RCC 7860 (cell line): ENCODE measurements at places on chromosomes 1 and 21.

DNA sequence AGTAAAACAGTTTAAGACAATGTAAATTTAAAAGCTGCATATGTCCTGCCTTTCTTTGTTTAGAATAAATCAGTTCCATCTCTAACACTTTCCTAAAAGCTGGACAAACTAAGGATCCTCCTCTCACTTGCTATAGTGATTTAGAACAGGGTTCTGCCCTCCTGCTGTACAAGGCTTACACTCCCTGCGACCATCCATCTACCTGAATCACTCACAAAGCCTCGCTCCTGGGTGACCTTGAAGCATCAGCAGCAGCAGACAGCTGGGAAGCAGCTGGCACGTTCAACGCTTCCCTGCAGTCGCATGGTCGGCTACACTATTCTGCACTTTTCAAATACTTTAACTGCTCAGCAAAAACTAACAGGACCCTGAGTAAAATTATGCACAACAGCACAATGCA is 128.0 kb downstream of the NTPCR start:
- DNase-seq = no peak

DNA sequence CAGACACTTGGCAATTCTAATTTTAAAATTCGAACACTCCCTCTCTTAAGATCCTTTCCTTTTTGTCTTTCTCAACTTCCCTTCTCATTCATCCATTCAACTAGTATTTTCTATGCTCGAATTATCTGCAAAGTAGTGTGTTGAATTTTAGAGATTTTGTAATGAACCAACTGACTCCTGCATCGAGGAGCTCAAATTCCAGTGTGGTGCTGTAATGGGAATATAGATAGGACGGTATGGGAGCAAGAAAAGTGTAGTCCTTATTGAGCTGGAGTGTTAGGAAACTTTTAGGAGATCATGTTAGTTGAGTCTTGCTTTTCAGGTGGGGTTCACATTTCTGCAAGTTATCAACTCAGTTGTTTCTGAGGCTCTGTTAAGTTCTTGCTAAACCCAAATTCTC is 897.5 kb downstream of the TTLL7 start:
- DNase-seq = no peak

GRCh38 chr1:223887747-223888418 is 42.1 kb upstream of the TP53BP2 start:
- peak; percentile 100 for DNase-seq

DNA sequence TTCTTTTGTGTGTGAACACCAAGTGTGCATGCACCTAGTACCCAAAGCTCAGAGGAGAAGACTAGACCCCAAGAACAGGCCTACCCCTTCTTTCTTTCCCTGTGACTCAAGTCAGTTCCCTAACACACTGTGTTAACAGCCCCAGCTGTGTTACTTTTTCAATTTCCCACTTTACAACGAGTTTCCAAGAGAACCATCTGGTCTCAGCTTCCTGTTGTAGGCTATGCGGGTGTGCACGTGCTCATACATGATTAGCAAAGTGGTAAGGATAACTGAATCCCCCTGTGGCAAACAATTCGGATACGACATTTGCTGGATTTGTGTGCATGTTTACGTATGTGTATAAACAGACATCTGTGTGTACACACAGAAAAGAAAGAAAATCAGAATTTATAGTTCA is 17.9 kb downstream of the IFNAR2 start:
- DNase-seq = no peak

GRCh38 chr1:216325946-216326345 is 97.3 kb downstream of the USH2A start:
- DNase-seq = peak; percentile 31

DNA sequence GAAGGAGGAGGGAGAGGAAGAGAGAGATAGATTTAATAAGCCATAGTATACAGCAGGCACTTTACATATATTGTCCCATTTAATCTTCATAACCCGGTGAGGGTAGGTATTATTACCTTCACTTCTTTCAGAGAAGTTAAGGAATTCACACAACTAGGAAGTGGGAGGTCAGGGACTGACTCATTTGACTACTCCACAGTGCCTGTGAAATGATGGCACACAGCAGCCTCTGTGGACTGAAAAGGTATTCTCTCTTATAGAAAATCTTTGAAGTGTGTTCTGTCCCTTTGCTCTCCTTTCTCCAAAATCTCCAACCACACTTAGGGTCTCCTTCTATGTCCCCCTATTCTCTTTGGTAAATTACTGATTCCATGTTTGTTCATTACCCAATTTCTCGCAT is 23.9 kb downstream of the PALMD start:
- no peak for DNase-seq

DNA sequence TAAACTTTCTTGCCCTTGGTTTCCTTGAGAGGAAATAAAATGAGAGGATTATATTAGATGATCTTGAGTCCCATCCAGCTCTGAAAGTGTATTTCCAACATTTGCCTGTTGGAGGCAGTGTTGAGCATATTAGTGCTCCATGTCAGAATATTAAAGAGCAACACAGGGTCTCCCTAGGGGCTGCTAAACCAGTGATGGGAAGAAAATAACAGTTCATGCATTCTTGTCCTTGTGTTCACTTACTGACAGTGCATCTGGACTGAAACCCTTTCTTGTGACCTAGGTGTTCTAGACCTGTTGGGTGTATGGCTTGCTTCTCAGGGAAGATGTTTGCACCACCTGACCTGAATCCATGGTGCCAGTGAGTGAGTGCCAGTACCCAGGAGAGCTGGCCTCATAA is 124.7 kb upstream of the KIAA0040 start:
- DNase-seq = no peak

GRCh38 chr1:17437580-17438317 is 1.7 kb downstream of the RCC2 start:
- DNase-seq = no peak

GRCh38 chr1:244861683-244862082 is 2.7 kb downstream of the HNRNPU start:
- DNase-seq = no peak

- DNase-seq = peak; percentile 38
These were observed 4.1 kb downstream of the NRIP1 start for GRCh38 chr21:15060543-15061175.

DNA sequence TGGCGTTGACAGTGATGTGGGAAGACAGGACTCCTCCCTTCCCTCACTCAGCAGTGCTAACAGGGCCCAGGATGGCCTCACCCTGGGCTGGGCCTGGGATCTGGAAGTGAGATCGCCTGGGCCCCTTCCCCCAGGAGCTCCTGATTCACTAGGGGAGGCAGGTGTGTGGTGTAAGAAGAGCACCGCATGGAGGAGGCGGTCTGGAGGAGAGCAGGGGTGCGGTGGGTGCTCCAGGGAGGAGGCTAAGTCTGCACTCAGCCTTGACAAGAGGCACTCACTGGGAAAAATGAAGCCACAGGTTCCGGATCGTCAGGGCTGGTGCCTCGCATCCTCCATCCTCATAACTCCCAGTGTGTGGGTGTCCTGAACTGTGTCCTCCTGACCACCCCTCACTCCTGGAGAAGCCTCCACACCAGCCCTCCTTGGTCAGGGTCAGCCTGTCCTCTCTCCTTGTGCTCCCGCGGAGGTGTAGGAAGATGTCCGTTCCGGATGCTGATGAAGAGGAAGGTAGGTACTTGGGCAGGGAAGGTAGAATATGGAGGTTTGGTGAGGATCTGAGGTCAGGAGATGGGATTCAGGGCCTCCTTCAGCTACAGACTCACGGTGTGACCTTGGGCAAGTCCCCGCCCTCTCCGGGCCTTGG is 142.1 kb upstream of the WNT4 start:
- no peak for DNase-seq

- DNase-seq = no peak
These were observed 77.0 kb downstream of the CTH start for GRCh38 chr1:70487910-70488665.

DNA sequence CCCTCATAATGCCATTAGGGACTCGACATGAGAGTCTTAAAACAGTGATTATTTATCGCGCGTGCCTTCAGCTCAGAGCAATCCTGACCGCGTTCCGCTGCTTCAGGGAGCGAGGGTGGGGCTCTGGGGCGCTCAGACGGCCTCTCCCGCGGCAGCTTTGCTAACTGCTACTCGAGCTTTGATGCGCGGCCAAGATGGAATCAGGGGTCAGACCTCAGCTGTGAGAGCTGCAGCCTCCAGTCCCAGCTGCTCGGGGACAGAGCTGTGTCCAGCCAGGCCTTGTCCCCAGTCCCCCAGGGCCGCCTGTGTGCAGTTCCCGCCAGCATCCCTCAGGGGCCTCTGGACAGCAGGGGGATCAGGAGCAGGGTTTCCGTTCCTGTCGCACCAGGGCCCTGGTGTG is 104.6 kb upstream of the TTC34 start:
- no peak for DNase-seq

GRCh38 chr1:117712621-117713020 is 106.8 kb downstream of the TENT5C start:
- DNase-seq = no peak

- no peak for DNase-seq
These were observed 7.3 kb upstream of the UMODL1 start for GRCh38 chr21:42063571-42064521.

DNA sequence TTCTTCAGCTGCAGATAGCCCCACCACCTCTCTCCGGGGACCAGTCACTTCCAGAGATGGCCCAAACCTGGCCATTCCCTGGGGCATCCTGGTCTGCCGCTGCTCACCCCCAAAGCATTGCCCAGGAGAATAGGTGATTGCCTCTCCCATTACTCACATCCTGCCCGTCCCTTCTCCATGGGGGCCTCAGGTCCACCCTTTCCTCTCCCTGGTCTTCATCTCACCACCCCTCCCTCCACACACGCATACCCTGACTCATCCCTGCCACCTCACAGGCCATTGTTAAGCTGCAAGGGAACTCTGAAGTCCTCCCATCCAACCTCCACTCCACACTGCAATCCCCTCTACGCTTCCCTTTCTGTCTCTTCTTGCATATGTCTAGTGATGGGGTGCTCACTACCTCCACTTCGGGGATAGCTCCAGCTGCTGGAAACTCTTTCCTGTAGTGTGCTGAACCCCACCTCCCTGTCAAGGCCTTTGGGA is at the start of gene PLEKHG5:
Gene PLEKHG5 (minus strand): TSS at position 188 of the 483 bp plus-strand sequence. CDS start 14,096 bp downstream, outside the sequence.
- DNase-seq = peak; percentile 92

DNA sequence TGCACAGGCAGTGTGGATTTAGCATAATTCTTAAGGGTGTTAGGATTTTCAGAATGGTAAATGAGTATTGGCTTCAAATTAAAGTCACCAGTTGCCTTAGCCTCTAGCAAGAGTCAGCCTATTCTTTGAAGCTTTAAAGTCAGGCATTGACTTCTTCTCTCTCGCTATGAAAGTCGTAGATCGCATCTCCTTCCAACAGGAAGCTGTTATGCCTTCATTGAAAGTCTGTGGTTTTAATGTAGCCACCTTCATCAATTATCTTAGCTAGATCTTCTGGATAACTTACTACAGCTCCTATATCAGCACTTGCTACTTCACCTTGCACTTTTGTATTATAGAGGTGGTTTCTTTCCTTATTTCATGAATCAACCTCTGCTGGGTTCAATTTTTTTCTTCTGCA is 320.2 kb downstream of the PTPRC start:
- no peak for DNase-seq

GRCh38 chr1:226738995-226739695 is at the start of gene ITPKB:
Gene ITPKB (minus strand): TSS chr1:226739282. CDS start chr1:226737458, 1,824 bp downstream.
- peak; percentile 17 for DNase-seq

GRCh38 chr1:166489356-166489669 is 322.5 kb upstream of the FAM78B start:
- no peak for DNase-seq

- peak; percentile 43 for DNase-seq
These were observed 59.5 kb downstream of the ZBTB17 start for GRCh38 chr1:15916417-15916816.

DNA sequence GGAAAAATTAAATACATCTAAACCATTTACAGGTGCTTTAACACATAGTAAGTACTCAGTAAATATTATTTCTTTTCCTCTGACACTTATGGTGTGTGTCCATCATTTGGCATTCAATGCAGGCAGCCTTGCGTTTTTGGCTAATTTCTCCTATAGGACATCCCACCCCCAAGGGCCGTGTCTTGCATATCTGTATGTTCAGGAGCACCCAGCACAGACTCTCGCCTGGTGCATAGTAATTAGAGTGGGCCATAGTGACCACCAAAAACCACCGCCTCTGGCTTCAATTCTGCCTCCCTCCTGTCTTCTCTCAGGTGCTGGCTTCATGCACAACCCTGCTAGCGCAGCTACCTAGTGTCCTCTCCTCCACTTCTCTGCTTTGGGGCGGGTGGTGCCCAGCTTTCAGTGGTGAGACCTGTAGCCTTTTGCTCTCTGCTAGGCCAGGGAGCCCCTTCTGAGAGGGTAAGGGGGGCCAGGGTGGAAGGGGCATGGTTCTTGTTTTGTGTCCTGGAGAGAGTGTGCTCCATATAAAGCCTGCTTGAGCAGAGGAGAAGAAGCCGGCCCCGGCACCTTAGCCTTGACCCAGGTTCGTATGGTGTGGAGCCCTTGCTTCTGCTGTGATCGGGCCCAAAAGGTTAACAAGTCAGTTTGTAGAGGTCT is 33.4 kb downstream of the BATF3 start:
- DNase-seq = no peak

GRCh38 chr1:43970502-43970901 is 692 bp downstream of the DPH2 start:
- no peak for DNase-seq

- no peak for DNase-seq
These were observed 48.3 kb upstream of the DPH5 start for GRCh38 chr1:101073836-101074235.

GRCh38 chr1:40841602-40842001 is 20.6 kb downstream of the CITED4 start:
- DNase-seq = no peak
